ENCODE measurements at places on chromosomes 1 and 21. TPM values are rescaled to one million over a fixed set of nuclear protein-coding genes. Genes with fewer than 3 reads are reported as not detected.

The GPR89A gene
- total RNA-seq, result 16.5 TPM

The HTR6 gene
- total RNA-seq, result not detected

The ZBTB17 gene
- 42.3 TPM for total RNA-seq

The OR2L13 gene
- total RNA-seq, result not detected

The NUP210L gene
- 0.16 TPM for total RNA-seq

The IFNLR1 gene
- total RNA-seq, result 0.42 TPM

The KDF1 gene
- total RNA-seq, result not detected

The LCK gene
- total RNA-seq, result 4.6 TPM

The CLEC20A gene
- total RNA-seq, result not detected

The FCGR1A gene
- 45.0 TPM for total RNA-seq

The NUDT4B gene
- total RNA-seq, result 0.75 TPM

The GPR3 gene
- 0.68 TPM for total RNA-seq

The SYPL2 gene
- total RNA-seq, result 5.9 TPM

DNA sequence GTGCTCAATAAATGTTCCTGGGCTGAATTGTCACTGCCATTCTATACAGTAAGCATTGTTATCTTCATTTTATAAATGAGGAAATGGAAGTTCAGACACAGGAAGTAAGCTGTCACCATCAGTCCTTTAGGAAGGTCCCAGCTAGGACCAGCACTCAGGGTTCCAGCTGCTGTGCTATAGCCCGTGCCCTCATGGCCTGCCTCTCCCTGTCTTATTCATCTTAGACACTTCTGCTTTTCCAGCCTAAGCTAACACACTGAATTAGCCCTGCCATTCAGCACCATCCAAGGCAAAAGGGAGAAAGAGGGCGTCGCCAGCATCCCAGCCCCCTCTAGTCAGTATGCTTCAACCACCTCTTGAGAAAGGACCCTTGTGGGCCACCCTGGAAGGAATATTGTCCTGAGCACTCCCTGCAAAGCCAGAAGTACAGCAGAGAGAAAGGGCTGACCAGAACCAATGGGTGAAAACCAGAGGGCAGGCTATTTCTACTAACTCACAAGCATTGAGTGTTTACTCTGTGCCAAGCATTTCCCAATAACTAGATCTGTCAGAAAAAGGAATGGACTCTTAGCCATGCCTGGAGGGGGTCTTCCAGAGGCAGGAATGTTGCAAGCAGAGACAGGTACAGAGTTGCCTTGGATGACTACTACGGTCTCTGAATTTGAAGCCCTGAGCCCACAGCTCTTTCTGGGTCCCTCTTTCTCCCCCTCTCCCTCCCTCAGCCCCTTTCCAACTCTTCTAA, 77.9 kb upstream of the NFIA start:
- no peaks in the 10 kb centered on the region for H3K4me1 ChIP-seq
- H3K36me3 ChIP-seq, result no peaks in the 10 kb centered on the region
- no peaks in the 10 kb centered on the region for H3K27me3 ChIP-seq
- H3K27ac ChIP-seq, result no peak overlapping the region
- no peak for DNase-seq

DNA sequence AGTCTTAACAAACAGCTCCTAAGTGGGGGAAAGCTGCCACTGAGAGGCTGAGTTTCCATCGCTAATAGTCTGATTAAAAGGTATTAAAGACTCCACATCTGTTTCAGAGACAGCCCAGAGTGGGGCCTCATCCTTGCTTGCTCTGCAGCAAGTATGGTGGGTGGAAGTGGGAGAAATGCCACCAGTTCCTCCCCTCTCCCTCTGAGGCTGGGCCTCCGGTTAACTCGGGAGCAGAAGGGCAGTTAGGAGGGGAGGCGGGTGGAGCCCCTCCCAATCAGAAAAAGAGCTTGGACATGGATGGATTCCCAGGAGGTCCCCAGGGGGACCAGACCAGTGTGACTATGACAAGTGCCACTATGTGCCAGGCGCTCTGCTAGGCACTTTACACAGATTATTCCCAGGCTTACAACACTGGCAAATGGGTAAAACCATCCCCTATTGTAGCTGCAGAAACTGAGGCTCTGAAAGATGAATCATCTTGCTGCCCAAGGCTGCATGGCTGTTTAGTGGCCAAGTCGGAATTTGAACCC, 11.4 kb upstream of the ASCL5 start:
- no peak overlapping the region for H3K4me3 ChIP-seq
- H3K27ac ChIP-seq, result no peak overlapping the region

GRCh38 chr1:117683571-117684285, 77.9 kb downstream of the TENT5C start:
- no peaks in the 10 kb centered on the region for H3K4me1 ChIP-seq
- H3K27ac ChIP-seq, result no peak overlapping the region
- no peak for DNase-seq
- H3K4me3 ChIP-seq, result no peak overlapping the region
- H3K27me3 ChIP-seq, result no peaks in the 10 kb centered on the region

GRCh38 chr21:15706696-15707095, 23.1 kb upstream of the USP25 start:
- no peaks in the 10 kb centered on the region for H3K4me1 ChIP-seq
- DNase-seq, result no peak
- H3K4me3 ChIP-seq, result no peak overlapping the region
- H3K27ac ChIP-seq, result no peak overlapping the region
- no peaks in the 10 kb centered on the region for H3K36me3 ChIP-seq
- H3K27me3 ChIP-seq, result no peaks in the 10 kb centered on the region

- H3K4me3 ChIP-seq, result no peak overlapping the region
- no peaks in the 10 kb centered on the region for H3K27me3 ChIP-seq
- DNase-seq, result no peak
- H3K4me1 ChIP-seq, result no peaks in the 10 kb centered on the region
- H3K36me3 ChIP-seq, result no peaks in the 10 kb centered on the region
These were observed 141.0 kb downstream of the FOXD2 start for GRCh38 chr1:47578721-47579419.

DNA sequence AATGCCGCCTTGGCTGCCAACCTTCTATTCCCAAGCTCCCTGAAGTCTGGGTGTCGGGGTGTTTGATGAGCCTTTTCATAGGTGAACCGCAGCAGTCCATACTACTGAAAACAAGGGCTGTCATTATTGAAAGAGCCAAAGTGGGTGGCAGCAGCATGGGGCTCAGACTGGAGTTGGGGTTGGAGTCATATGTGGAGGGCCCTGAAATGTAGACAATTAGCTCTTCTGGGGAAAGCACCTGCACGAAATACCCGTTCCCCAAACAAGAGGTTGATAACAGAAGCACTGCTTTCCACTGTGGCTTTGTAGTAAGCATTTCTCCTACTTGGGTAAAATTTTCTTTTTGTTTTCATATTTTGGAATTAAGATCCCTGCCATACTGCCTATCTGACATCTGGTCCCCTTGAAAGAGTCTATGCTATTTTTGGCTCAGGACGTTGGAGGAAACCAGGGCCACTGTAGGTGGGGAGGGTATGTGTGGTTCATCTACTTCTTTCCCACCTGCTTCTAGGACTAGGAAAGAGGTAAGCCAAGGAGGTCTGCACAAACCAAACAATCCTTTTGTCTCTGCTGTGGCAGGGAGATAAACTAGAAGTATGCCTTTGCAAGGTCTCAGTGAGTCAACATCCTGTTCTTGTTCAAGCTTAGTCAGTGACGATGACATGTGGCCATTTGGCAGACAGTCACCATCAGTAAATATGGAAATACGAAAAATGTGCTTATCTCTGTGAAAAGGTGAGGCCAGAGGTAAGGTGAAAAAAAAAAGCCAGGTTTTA, 197.0 kb upstream of the UBE2U start:
- H3K4me3 ChIP-seq, result no peak overlapping the region
- H3K36me3 ChIP-seq, result no peaks in the 10 kb centered on the region
- peaks cover 9% of the 10 kb centered on the region for H3K4me1 ChIP-seq
- no peaks in the 10 kb centered on the region for H3K27me3 ChIP-seq
- H3K27ac ChIP-seq, result peak overlapping the region; percentile 51
- no peak for DNase-seq

DNA sequence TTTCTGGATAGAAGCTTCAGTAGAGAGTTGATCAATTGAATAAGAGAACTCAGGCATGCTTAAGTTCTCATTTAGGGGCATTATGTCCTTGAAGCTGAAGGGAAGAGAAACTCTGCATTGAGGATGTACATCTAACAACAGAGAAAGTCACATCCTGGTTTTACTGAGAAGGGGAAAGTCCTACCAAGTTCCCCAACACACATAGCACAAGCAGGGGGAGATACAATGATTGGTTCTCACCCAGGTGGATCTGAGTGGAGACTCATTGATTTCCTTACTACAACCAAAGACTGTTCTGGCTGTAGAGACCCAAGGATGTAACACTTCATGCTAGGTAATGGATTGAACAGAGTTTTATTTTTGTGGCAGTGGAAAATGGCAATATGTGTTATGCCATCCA, 1.0 kb upstream of the KRTAP20-1 start:
- no peaks in the 10 kb centered on the region for H3K36me3 ChIP-seq
- no peaks in the 10 kb centered on the region for H3K4me1 ChIP-seq
- no peak for DNase-seq
- no peaks in the 10 kb centered on the region for H3K27me3 ChIP-seq

- DNase-seq, result no peak
- H3K4me3 ChIP-seq, result no peak overlapping the region
- H3K4me1 ChIP-seq, result no peaks in the 10 kb centered on the region
- H3K27me3 ChIP-seq, result no peaks in the 10 kb centered on the region
- H3K27ac ChIP-seq, result no peak overlapping the region
These were observed 48.6 kb downstream of the TRAF5 start for GRCh38 chr1:211375146-211375818.

- peaks cover 2% of the 10 kb centered on the region for H3K36me3 ChIP-seq
- H3K4me3 ChIP-seq, result peak within 1 kb of the TSS; percentile 83
- H3K27ac ChIP-seq, result peak within 1 kb of the TSS; percentile 94
- DNase-seq, result peak; percentile 88
- no peaks in the 10 kb centered on the region for H3K27me3 ChIP-seq
These were observed at the start of gene METTL25B for GRCh38 chr1:156727926-156728598. TSS of gene METTL25B (plus strand) at chr1:156728469. CDS start at chr1:156729105, 636 bp downstream.

GRCh38 chr1:5304702-5305101, 650.3 kb downstream of the AJAP1 start:
- no peaks in the 10 kb centered on the region for H3K36me3 ChIP-seq
- H3K27me3 ChIP-seq, result no peaks in the 10 kb centered on the region
- H3K4me3 ChIP-seq, result no peak overlapping the region
- DNase-seq, result no peak
- no peaks in the 10 kb centered on the region for H3K4me1 ChIP-seq
- no peak overlapping the region for H3K27ac ChIP-seq

- H3K4me1 ChIP-seq, result no peaks in the 10 kb centered on the region
- no peak overlapping the region for H3K4me3 ChIP-seq
- no peaks in the 10 kb centered on the region for H3K27me3 ChIP-seq
- DNase-seq, result no peak
- no peak overlapping the region for H3K27ac ChIP-seq
- H3K36me3 ChIP-seq, result no peaks in the 10 kb centered on the region
These were observed 18.6 kb upstream of the TSPEAR start for GRCh38 chr21:44730028-44730395.

GRCh38 chr1:184691719-184692324, 62.8 kb downstream of the EDEM3 start:
- no peak overlapping the region for H3K4me3 ChIP-seq
- H3K27me3 ChIP-seq, result no peaks in the 10 kb centered on the region
- no peak overlapping the region for H3K27ac ChIP-seq
- DNase-seq, result no peak
- peaks cover 2% of the 10 kb centered on the region for H3K36me3 ChIP-seq

DNA sequence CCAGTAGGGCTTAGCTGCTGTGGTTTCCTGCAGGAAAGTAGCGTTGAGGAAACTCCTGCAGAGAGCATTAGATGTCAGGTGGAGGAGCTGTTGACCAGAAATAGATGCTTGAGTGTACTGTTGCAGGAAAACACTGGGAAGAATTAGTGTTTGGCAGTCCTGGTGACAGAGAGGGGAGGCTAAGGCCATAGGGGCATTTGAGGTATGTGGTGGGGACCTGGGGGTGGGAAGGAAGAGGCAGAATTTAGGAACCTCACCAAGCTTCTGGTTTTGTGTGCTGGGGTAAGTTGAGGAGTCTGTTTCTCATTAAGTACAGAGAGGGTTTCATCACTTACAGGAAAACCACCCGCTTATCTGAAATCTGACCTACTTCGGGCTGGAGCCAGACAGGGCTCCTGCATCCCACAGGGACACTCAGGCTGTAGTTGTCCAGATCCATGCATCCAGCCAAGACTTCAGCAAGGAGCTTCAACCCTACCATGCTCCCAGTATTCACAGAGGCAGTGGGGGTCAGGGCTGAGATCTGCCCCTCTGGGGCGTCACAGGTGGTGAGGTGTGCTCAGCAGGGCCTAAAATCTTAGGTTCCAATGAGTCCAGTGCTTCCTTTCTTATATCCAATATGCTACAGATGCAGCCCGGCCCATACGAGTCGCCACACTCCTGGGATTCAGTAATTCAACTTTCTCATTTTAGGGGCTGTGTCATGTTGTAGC, 15.1 kb downstream of the SH2D2A start:
- H3K4me3 ChIP-seq, result no peak overlapping the region
- DNase-seq, result no peak
- H3K4me1 ChIP-seq, result no peaks in the 10 kb centered on the region
- H3K27me3 ChIP-seq, result no peaks in the 10 kb centered on the region

- no peaks in the 10 kb centered on the region for H3K36me3 ChIP-seq
- H3K27ac ChIP-seq, result no peak overlapping the region
- peak; percentile 43 for DNase-seq
- no peak overlapping the region for H3K4me3 ChIP-seq
- H3K4me1 ChIP-seq, result no peaks in the 10 kb centered on the region
These were observed 219.0 kb upstream of the POU3F1 start for GRCh38 chr1:38265293-38266196.

DNA sequence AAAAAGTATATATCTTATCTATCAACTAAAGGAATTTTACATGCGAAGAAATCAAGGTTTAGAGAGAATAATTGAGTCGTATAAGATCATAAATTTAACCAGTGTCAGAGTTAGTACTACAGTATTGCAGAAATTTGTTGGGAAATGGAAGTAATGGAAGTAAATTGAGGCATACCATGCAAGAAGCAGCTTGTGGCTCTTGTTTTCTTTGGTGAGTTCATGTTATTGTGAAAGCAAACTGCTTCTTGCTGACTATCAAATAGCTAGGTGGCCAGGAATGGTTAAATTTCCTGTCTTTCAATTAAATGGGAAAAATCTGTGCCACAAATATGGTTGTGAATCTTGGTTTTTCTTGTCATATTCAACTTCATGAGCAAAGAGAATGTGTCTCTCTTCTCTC, 652.7 kb downstream of the LMO4 start:
- no peaks in the 10 kb centered on the region for H3K36me3 ChIP-seq
- H3K27ac ChIP-seq, result no peak overlapping the region
- no peaks in the 10 kb centered on the region for H3K4me1 ChIP-seq
- H3K4me3 ChIP-seq, result no peak overlapping the region
- no peaks in the 10 kb centered on the region for H3K27me3 ChIP-seq
- DNase-seq, result no peak

- no peak overlapping the region for H3K27ac ChIP-seq
- no peak overlapping the region for H3K4me3 ChIP-seq
- no peaks in the 10 kb centered on the region for H3K27me3 ChIP-seq
- H3K4me1 ChIP-seq, result no peaks in the 10 kb centered on the region
- DNase-seq, result no peak
- no peaks in the 10 kb centered on the region for H3K36me3 ChIP-seq
These were observed 73.2 kb upstream of the B3GALT2 start for GRCh38 chr1:193259636-193260035.
